Thyroid gland (tissue), 4 donors: ENCODE measurements at places on chromosomes 16 and 17. TPM values are rescaled to one million over a fixed set of nuclear protein-coding genes. Genes with fewer than 3 reads are reported as not detected.

Gene FA2H
- total RNA-seq, result 2.4 TPM

Gene KRTAP16-1
- not detected for total RNA-seq

Gene CA7
- total RNA-seq, result not detected

Gene TBC1D3E
- total RNA-seq, result not detected
